Left ventricle myocardium inferior (tissue), 1 donor: ENCODE measurements at places on chromosomes 3 and 15. TPM values are rescaled to one million over a fixed set of nuclear protein-coding genes. Genes with fewer than 3 reads are reported as not detected.

The FSIP1 gene
- total RNA-seq = 1.2 TPM

The KCNMB2 gene
- total RNA-seq = 2.1 TPM

The TJP1 gene
- 108 TPM for total RNA-seq

The SLITRK3 gene
- not detected for total RNA-seq

The TEX55 gene
- not detected for total RNA-seq

- no peak for DNase-seq
- H3K4me1 ChIP-seq = peaks cover 7% of the 10 kb centered on the region
- H3K27ac ChIP-seq = no peak overlapping the region
- H3K4me3 ChIP-seq = no peak overlapping the region
- peaks cover 8% of the 10 kb centered on the region for H3K36me3 ChIP-seq
Measured at GRCh38 chr3:101311676-101312075, 8.7 kb downstream of the IMPG2 start.

The XCR1 gene
- total RNA-seq = not detected

DNA sequence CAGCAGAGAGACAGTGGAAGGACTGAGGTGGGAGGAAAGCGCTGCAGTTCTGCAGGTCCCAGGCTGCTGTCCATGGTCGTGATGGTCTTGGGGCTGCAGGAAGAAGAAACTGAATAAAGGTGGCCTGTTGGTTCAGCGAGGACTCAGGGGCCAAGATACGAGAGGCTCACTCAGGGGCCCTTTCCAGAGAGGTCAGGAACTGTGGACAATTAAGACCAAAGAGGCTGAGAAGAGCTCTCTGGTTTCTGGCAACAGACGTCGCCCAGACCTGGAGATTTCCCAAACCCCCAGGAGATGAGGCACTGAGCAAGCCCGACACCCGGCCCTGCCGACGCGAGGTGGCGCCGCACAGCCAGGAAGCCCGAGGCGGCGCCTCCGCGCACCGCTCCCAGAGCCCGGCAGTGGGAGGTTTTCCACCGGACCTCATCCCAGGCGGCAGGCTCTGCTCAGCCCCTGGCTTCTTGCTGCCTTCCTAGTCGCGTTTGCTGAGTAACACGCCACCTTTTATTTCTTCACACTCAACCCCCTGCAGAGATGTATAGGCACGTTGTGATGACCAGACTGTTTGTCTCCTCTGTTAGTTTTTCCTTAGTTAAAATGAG lies 56.4 kb upstream of the ARRDC4 start:
- DNase-seq = peak; percentile 65
- peaks cover 57% of the 10 kb centered on the region for H3K27me3 ChIP-seq
- H3K4me1 ChIP-seq = no peaks in the 10 kb centered on the region
- no peaks in the 10 kb centered on the region for H3K36me3 ChIP-seq
- H3K4me3 ChIP-seq = no peak overlapping the region

The GOLGA6L4 gene
- total RNA-seq = 1.1 TPM

DNA sequence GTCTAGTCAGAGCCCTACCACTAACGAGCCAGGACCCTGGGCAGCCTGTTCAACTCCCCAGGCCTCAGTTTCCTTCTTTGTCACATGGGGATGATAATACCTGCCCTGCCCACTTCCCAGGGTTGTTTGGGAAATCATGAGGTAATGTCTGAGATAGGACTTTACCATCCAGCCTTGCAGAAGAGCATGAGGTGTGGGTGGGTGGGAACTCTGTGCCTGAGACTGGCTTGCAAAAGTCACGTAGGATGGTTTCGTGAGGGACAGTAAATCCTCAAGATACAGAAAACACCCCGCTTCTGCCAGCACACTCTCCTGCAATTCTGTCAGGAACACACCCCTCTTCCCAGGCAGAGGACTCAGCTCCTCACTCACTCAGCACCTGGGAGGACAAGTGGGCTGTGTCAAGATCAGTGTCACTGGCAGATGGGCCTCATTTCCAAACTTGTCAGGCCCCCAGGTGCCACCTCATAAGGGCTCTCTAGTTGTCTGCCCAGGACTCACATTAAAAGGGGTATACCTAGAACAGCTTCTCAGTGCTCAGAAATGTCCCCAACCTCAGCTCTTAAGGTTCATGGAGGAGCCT lies 58.4 kb downstream of the DAPK2 start:
- peaks cover 87% of the 10 kb centered on the region for H3K4me1 ChIP-seq
- peak overlapping the region; percentile 95 for H3K27ac ChIP-seq
- no peak overlapping the region for H3K4me3 ChIP-seq
